ENCODE measurements at places on chromosomes 16 and 17. TPM values are rescaled to one million over a fixed set of nuclear protein-coding genes. Genes with fewer than 3 reads are reported as not detected.

- H3K36me3 ChIP-seq = peaks cover 36% of the 10 kb centered on the region
- H3K4me1 ChIP-seq = peaks cover 77% of the 10 kb centered on the region
- DNase-seq = no peak
- peak overlapping the region; percentile 47 for H3K27ac ChIP-seq
Measured at GRCh38 chr16:11073407-11073999, 129.1 kb downstream of the CLEC16A start.

DNA sequence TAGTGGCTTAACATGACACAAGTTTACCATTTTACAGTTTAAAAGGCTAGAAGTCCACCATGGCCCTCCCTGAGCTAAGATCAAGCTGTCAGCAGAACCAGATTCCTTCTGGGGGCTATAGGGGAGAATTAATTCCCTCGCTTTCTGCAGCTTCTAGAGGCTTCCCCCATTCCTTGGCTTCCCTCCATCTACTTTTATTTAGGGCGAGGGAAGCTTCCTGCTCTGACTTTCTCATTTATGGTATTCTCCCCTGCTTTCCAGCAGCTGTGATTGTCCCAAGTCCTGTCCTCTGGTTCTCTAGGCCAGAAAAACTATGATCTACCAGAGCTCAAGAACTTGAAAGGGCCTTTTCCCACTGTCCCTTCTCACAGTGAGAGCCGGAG lies 4.3 kb downstream of the CETP start:
- H3K27me3 ChIP-seq = no peaks in the 10 kb centered on the region
- peak overlapping the region; percentile 62 for H3K27ac ChIP-seq
- DNase-seq = no peak
- peaks cover 20% of the 10 kb centered on the region for H3K4me1 ChIP-seq
- no peak overlapping the region for H3K4me3 ChIP-seq

The TVP23A gene
- not detected for total RNA-seq

GRCh38 chr16:69166221-69166833 lies 20.6 kb upstream of the SNTB2 start:
- H3K4me1 ChIP-seq = peaks cover 37% of the 10 kb centered on the region
- H3K36me3 ChIP-seq = peaks cover 56% of the 10 kb centered on the region
- H3K27me3 ChIP-seq = no peaks in the 10 kb centered on the region
- peak overlapping the region; percentile 69 for H3K27ac ChIP-seq
- DNase-seq = peak; percentile 48

The FGF11 gene
- 8.9 TPM for total RNA-seq

- H3K36me3 ChIP-seq = no peaks in the 10 kb centered on the region
- no peak for DNase-seq
- no peaks in the 10 kb centered on the region for H3K27me3 ChIP-seq
- H3K4me3 ChIP-seq = no peak overlapping the region
- no peak overlapping the region for H3K27ac ChIP-seq
Measured at GRCh38 chr17:75922173-75922961, 17.7 kb upstream of the MRPL38 start.

Data from activated CD4-positive, alpha-beta memory T cell treated with anti-CD3 and anti-CD28 coated beads, Interleukin-2, amount 10 ng/mL, durations not matched to agents 7 days and 5 days (primary cell).